ENCODE measurements at places on chromosomes 4 and X.

DNA sequence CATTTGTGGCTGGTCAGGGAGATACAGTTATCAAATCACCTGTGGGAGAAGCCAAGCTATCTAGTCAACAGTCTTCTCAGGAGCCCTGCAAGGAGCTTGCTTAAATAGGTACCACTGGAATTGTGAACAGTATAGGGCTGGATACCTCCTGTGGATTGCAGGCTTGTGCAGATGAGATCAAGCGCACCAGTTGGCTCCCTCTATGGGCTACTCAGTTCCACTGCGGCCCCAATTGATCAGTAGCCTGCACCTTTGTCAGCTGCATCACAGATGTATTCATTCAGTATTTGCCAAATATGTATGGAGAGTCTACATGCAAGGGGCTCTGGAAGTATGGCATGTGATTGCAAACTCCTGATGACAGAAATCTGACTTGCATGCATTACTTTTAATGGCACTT, 28.6 kb downstream of the TEX13A start:
- DNase-seq: no peak

GRCh38 chrX:45591650-45592049, 391.0 kb upstream of the DIPK2B start:
- DNase-seq: no peak

GRCh38 chr4:179521952-179522351, 2079.7 kb upstream of the AGA start:
- no peak for DNase-seq

DNA sequence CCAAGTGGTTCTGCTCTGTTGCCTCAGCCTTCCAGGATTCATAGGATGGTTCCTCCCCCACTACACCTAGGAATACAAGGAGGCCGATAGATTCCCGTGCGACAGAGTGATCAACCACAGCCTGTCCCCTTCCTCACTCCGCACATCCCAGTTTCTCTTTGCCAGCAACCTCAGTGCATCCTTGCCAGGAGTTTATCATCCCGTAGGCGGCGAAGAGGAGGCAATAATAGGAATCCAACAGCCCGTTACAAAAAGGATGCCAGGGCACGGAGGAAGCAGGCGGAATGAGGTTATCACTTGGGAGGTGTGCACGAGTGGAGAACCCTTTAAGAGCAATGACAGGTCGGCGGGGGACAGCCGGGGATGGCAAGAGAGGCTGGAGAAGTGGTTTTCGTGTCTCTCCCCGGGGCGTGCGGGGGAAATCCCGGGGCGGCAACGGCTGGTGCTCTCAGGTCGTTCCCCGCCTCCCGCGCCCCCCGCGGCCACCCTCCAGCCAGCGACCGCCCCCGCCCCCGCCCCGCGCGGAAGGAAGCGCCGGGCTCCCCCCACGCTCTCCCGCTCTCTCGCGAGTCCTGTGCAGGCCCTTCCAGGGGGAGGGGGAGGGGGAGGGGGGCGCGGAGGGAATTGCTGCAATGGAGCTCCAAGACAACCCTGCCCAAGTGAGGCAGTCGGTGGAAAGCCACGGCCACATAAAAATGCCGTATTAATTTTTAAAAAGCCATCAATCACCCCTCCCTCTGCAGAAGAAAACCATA, 1.6 kb downstream of the PPP3CA start:
- peak; percentile 52 for DNase-seq

GRCh38 chrX:154458116-154458953, at the start of gene PLXNA3:
Gene PLXNA3 (plus strand): TSS chrX:154458281. CDS start chrX:154460184, 1,903 bp downstream.
- DNase-seq: peak; percentile 22

- DNase-seq: no peak
Measured at GRCh38 chrX:9647431-9647830, 118.2 kb downstream of the GPR143 start.

DNA sequence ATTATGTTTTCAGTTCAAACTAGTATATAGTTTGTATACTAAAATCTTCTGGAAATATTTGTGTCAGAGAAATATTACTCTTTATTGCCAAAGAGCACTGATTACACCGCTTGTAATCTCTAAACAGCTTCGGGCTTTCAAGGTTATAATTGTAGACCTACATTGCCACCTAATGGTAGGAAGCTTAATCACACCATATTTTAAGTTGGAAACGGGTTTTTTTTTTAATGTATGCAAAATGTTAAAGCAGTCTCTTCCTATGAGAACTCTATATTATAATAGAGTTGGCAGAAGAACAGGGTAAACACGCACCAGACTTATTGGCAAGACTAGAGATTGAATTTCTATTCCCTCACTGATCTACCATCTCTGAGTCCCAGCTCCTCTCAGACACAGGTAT, 19.5 kb upstream of the NFXL1 start:
- DNase-seq: peak; percentile 43
